ENCODE measurements at places on chromosomes 5 and 9.

DNA sequence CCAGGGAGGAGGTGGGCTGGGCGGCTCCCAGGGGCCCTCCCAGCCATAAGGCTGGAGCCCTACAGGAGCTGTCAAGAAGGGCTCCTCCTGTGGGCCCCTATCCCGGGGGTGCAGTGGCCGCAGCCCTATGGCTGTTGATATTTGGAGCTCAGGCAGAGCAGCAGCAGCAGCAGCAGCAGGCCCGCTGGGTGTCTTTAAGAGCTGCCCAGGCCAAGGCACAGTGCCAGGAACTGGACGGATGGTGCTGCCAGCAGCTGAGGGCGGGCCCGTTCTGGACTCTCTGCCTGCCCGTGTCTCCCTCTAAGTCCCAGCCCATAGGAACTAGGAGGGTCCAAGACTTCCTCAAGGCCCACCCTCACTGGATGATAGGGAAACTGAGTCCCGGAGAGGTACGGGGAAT lies 3.6 kb downstream of the AK1 start:
- no peak for DNase-seq

DNA sequence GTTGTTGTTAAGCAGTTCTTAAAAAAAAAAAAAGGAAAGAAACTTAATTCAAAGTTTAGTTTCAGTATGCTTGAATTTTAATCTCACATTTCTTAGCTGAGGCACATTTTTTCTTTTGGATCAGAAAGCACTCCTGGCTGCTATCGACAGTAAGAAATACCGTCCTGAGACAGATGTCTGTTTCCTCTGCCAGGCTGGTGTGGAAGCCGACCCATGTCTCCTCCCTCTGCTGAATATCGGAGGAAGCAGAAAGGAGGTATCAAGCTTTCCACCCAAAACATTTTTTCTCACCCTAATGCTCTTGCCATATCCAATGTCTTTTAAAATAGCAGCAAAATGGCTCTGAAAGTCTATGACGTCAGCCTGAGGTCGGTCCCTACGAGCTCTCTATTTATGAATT lies 208.1 kb downstream of the TLE4 start:
- no peak for DNase-seq

DNA sequence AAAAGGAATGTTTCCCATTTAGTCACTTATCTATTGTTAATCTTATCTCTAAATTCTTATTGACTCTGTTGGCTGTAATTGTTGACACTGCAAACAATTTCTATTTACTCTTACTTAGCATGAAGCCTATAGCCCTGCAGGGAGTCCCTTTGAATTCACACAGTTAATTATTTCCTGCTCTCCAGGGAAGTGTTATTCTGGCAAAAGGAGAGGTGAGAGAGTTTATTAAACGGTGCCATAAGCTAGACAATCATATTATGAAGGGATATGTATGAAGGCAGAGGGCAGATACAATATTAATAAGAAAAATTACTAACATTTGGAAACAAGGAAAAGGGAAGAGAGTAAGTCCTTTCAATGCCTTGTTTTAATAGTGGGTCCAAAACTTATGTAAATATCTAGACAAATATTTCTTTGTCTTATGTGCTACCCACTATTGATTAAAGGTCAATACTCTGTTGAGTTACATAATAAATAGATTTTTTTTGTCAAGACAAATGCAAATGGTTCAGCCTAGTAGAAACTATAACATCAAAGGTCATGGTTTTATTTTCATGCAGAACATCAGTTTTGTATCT lies 107.1 kb downstream of the CDH18 start:
- DNase-seq = no peak

DNA sequence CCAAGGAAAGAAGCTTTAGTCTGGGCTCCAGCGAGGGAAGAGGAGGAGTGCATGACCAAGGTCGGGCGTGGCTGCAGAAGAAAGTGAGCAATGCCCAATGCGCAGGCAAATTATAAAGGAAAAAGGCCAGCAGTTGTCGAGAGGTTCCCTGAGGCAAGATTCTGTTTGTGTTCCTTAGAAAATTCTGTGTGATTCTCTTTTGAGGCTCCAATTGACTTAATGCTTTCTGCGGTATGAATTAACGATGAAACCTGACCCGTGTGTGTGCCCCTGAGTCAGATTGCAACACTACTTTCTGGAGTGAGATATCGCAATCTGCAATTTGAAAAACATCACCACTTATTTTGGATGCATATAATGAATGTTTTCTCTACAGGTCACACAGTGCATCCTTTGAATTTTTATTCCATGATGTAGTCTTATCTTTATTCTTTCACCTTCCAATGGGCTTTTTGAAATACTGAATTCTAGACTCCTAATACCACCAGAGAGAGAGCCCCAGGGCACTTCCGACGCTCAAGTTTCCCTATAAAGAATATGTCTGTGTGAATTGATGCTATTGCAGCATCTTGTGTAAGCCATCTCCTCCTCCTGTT lies 117.9 kb upstream of the IL6ST start:
- DNase-seq = no peak

GRCh38 chr5:159465604-159466003 lies 135.3 kb upstream of the IL12B start:
- DNase-seq = no peak

DNA sequence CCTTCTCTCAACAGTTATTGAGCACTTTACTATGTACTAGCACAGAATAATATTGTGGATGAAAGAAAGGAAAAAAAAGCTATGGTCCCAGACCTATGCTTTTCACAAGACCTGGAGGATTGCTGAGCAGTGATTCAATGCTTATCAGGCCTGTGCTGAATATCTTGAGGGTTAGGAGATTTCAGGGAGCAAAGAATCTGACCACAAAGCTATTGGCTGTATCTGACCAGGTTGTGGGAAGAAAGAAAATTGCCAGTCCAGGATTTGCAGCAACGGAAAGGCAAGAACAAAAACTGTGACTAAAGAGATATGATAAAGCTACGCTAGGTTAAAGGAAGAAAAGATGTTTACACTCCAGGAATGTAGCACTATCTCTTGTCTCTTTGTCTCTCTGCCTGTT lies 14.9 kb upstream of the MACIR start:
- DNase-seq = no peak

- DNase-seq = no peak
These were observed 183.8 kb upstream of the ITGA1 start for GRCh38 chr5:52603778-52604554.

DNA sequence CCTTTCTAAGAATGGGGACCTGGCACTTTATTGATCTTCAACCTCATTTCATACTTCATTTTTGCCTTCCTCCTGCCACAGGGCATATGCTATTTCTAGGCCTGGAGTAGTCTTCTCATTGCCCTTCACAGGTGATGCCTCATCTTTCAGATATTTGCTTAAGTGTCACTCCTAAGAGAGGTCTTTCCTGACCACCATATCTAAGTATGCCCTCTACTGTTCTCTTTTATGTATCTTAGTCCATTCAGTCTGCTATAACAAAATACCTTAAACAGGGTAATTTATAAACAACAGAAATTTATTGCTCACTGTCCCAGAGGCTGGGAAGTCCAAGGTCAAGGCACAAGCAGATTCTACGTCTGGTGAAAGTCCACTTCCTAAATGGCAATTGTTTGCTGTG lies 99.1 kb downstream of the ADAMTS6 start:
- no peak for DNase-seq

- no peak for DNase-seq
These were observed 71.3 kb downstream of the PPARGC1B start for GRCh38 chr5:149801307-149801990.

GRCh38 chr5:33379757-33380156 lies 61.0 kb upstream of the TARS1 start:
- no peak for DNase-seq

DNA sequence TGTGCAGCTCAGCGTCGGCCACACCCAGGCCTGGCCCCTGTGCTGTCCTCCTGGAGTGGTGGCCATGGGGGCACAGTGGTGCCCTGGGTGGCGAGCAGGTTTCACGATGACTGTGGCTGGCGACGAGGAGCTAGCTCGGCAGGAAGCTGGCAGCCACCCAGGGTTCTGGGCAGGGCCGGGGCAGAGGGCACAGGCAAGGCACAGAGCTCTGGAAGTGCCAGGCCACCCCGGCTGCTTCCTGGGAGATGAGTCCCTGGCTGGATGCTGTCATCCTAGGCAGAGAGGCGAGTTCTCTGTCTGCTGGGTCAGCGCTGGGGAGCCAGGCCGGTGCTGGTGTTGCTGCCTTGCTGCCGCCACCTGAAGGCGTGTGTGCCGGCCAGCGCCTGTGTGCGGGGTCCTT lies 51.7 kb downstream of the RXRA start:
- no peak for DNase-seq

GRCh38 chr9:14908295-14909180 lies 1.7 kb downstream of the FREM1 start:
- DNase-seq = no peak

DNA sequence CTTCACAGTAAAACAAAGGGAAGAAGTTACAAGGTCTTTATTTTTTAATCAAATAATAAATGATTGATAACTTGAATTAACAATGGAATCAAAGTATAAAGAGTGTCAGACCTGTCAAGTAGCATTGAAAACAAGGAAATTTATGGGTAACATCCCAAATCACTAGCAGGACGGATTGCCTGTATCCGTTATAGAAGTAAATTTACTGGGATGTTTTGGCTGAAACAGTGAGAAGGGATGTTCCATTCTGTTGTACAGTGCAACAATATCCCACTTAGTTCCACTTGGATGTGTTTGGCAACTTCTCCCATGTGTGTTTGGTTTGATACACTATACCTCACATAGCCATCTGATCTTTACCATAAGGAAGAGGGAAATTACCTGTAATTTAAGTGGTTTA lies 421.0 kb upstream of the CHD1 start:
- DNase-seq = no peak

GRCh38 chr5:72372331-72372730 lies 52.2 kb downstream of the PTCD2 start:
- DNase-seq = no peak

- DNase-seq = no peak
These were observed 71.1 kb upstream of the LRRTM2 start for GRCh38 chr5:138946241-138946623.

DNA sequence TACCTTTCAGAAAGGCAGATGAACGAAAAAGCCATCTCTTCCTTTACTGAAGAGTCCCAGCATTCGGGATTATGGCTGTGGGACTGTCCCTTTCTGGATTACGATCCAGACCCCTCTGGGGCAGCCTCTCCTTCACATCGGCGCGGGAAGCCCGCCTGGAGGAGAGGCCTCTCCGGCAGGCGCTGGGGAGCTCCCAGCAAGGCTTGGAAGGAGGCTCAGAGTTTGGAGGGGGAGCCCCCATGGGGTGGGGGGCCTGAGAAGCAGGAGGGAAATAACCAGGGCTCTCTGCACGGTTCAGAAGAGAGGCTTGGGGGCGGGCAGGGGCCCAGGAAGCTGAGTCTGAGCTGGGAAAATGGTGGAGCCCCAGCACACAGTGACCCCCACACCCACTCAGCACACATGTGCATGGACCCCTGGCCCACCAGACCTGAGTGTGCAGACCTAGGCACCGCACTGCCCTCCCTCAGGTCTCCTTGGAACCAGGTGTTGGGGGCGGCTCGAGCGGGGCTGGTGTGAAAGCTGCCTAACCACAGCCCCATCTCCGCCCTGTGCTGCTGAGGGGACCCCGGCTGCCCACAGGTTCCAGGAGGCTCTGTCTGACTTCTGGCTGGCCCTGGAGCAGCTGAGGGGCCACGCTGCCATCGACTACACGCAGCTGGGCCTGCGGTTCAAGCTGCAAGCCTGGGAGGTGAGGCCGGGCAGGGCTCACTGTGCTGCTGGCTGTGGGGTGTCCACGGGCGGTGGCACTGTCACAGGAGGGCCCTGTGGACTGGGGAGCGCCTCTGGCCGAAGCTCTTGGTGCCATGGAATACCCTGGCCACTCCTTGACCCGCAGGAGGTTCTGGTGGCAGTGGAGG lies 4.5 kb downstream of the NOXA1 start:
- DNase-seq = no peak

GRCh38 chr5:88883059-88883835 lies at the start of gene MEF2C:
Gene MEF2C, minus strand, starts transcription at chr5:88883184. Its CDS starts 59,396 bp downstream, at chr5:88823788.
- DNase-seq = no peak

DNA sequence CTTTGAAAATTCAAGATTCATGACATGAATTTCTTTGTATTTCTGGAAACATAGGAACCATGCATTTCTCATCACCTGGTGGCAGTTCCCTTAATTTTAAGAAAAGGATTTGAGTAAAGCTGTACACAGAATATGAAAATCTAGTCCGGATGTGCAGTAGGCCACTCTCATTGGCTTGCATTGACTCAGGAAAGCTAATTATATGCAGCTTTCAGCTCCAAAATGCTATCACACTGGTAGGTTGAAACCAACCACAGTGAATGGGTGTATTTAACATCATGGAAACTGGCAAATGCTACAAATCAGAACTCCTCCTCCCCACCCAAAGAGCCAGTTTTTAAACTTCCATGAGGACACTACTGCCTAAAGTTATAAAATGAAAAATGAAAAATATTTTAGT lies 161.6 kb upstream of the FBXL17 start:
- DNase-seq = no peak

DNA sequence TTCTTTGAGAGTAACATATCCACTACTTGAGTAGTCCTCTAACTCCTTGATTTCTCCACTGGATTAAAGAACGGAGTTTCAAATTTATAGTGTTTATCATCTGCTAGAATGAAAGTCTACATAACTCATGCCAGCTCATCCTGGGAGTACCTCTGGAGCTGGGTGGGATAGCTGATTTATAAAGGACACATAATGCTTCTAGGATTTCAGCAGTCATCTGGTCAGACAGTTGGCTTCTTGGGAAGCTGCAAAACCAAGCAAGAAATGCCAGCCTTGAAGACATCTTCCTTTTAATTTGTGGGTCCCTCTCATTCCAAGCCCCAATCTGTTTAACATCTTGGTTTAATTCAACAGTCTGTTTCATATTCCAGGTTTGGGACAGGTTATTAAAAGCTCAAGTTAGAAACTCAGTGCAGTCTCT lies 3.2 kb downstream of the GALNT10 start:
- DNase-seq = no peak

DNA sequence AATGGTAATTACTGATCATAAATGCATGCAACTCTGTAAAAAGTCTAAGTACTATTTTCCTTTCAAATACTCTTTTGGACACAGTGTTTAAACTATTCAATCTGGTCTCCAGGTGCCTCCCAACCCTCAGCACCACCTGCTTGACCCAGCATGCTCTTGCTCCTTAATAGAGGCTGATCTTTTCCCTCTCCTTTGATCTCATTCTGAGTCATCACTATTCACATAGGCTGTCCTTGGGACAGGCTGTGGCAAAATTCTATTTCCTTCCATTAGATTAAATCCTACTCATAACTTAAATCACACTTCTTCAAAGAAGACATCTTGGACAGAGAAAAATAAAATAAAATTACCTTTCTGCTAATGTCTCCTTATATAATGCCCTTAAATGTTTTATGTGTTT lies 199.4 kb upstream of the ST8SIA4 start:
- no peak for DNase-seq

GRCh38 chr9:91835632-91836031 lies 114.4 kb downstream of the ROR2 start:
- no peak for DNase-seq

DNA sequence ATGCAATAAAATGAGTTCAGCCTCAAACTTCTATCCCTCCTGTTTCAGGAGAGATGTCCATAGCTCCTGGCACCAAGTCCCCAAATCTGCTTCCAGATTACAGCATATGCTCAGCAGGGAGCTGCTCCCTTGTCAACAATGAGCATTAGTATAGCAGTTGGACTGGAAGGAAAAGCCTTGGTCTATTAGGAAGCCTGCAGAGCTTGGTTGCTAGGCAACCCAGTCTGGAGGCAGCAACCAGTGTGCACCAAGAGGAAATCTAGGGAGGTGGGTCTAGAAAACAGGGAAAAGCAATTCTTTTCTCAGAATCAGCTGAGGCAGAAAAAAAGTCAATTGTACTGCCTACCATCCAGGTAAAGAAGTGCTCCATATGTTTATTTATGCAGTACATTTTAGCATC lies 229.5 kb upstream of the NMUR2 start:
- DNase-seq = no peak
